ENCODE measurements at places on chromosomes 4 and X.

- DNase-seq: no peak
These were observed 261.5 kb upstream of the FTHL17 start for GRCh38 chrX:31333165-31333831.

DNA sequence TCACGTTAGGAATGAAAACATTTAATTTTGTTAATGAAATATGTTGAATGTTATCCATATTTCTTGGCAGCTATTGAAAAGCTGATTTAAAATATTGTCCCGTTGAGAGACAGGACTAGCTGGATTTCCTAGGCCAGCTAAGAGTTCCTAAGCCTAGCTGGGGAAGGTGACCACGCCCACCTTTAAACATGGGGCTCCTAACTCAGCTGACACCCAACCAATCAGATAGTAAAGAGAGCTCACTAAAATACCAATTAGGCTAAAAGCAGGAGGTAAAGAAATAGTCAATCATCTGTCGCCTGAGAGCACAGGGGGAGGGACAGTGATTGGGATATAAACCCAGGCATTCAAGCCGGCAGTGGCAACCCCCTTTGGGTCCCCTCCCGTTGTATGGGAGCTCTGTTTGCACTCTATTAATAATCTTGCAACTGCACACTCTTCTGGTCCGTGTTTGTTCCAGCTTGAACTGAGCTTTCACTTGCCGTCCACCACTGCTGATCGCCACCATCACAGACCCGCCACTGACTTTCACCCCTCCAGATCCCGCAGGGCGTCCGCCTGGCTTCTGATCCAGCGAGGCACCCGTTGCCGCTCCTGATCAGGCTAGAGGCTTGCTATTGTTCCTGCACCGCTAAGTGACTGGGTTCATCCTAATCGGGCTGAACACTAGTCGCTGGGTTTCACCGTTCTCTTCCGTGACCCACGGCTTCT lies 308.9 kb downstream of the GLUD2 start:
- no peak for DNase-seq

- no peak for DNase-seq
These were observed 220.5 kb upstream of the RPS6KA3 start for GRCh38 chrX:20487227-20487626.

DNA sequence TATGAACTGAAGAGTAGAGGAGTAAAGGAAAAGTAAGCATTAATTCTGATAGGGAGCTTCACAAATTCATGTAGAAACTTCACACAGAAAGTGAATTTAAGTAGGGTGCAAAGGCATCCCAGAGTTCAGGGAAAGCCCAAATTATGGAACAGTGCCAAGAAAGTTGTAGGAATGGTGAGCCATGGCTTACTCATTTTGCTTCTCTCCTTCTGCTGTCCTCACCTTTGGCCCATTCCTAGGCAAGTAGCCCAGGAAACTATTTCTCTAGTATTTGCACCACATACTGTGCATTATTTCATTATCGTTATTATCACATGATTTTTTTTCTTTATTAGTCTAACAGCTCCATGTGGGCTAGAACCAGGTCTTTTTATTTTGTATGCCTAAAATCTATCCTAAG lies 34.9 kb upstream of the IL1RAPL1 start:
- no peak for DNase-seq

- DNase-seq: no peak
These were observed 3.2 kb downstream of the GSX2 start for GRCh38 chr4:54103190-54103574.

- DNase-seq: no peak
These were observed 125.0 kb downstream of the TEX13C start for GRCh38 chrX:125444659-125445058.

GRCh38 chr4:150994721-150995120 lies 20.4 kb downstream of the LRBA start:
- DNase-seq: no peak

- no peak for DNase-seq
These were observed 67.0 kb downstream of the SEL1L3 start for GRCh38 chr4:25795566-25796454.

GRCh38 chr4:161651586-161651985 lies 512.2 kb downstream of the FSTL5 start:
- no peak for DNase-seq

- DNase-seq: no peak
These were observed 181.9 kb upstream of the ANXA3 start for GRCh38 chr4:78369679-78370078.

DNA sequence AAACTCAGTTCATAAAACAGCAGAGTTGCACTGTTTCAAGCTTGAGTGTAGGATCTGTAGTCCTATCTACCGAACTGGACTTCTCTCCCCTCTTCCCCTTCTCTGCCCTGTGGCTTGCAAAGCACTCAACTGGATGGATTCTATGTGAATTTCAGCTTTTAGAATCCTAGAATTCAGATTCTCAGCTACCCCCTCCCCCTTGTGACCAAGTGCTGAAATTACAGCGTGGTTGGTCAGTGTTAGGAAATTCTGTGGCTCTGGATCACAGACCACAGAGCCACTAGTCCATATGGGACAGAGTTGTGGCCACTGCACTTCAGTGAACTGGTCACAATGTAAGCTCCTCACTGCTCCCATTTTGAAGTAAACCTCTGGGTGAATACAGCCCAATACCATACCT lies 64.6 kb upstream of the TRPC5 start:
- no peak for DNase-seq

GRCh38 chr4:138188406-138189084 lies 53.6 kb downstream of the SLC7A11 start:
- no peak for DNase-seq

DNA sequence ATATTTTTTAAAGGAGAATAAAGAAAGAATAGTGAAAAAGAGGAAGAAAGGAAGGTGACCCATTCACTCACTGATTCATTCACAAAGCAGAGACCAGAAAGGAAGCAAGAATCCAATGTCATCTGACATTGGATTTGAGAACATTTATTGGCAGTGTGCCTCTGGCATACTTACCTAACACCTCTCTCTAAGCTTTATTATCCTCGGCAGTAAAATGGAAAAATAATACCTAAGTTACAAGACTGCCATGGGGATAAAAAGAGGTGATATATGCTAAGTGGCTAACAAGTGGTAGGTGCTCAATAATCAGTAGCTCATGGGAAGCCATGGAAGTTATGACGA lies 41.6 kb upstream of the PPARGC1A start:
- DNase-seq: no peak

GRCh38 chr4:19689511-19689910 lies 562.2 kb upstream of the SLIT2 start:
- DNase-seq: no peak

DNA sequence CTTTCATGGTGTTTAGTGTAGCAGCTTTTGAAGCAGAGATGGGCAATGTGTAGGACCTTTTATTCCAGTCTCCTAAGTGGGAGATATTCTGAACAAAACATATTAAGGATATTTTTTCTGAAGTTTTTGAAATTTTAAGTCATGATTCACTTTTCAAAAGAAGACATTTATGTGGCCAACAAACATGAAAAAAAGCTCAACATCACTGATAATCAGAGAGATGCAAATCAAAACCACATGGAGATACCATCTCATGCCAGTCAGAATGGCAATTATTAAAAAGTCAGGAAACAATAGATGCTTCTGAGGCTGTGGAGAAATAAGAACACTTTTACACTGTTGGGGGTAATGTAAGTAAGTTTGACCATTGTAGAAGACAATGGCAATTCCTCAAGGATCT lies 76.0 kb downstream of the FAT4 start:
- DNase-seq: no peak

GRCh38 chrX:38055170-38055847 lies 49.0 kb downstream of the SYTL5 start:
- no peak for DNase-seq

Data from activated CD8-positive, alpha-beta memory T cell treated with anti-CD3 and anti-CD28 coated beads, Interleukin-2, amount 50 U/mL, for 4 hours (primary cell).